ENCODE measurements at places on chromosomes 7 and 10. TPM values are rescaled to one million over a fixed set of nuclear protein-coding genes. Genes with fewer than 3 reads are reported as not detected.

CALML3 gene
- total RNA-seq = not detected

DNA sequence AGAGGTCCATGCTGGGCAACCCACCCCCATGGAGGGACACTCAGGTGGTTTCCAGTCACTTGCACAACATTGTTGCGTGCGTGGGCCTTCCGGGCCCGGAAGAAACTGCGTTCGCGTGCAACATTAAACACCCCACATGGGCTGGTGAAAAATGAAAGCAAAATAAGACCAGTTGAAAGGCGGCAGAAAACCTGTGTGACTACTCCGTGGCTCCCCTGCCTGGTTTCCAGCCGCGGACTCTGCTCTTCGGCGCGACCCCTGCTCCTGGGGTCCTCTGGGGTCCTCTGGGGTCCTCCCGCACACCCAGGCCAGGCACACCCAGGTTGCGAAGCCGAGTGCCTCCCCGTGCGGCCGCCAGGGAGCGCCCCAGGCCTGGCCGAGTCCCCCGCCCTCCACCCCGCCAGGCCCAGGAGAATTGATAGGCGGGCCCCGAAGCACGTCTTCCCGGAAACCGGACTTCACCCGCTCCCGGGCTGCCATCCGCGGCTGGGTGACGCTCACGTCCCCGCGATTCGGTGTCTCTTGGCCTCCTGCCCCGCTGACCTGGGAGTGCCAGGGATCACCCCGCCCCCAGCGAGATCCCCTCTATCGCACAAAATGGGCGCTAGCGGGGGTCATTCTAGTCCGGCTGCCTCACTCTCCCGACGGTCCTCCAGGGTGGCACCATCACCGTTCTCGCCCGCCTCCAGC is 1.9 kb upstream of the SH2D4B start:
- H3K4me1 ChIP-seq = no peaks in the 10 kb centered on the region
- no peaks in the 10 kb centered on the region for H3K27me3 ChIP-seq
- H3K36me3 ChIP-seq = peaks cover 18% of the 10 kb centered on the region
- H3K27ac ChIP-seq = no peak overlapping the region

GRCh38 chr7:121369462-121369861 is 26.6 kb downstream of the FAM3C start:
- H3K36me3 ChIP-seq = peaks cover 11% of the 10 kb centered on the region
- H3K4me3 ChIP-seq = no peak overlapping the region
- H3K27ac ChIP-seq = no peak overlapping the region
- H3K27me3 ChIP-seq = no peaks in the 10 kb centered on the region
- DNase-seq = no peak

DNA sequence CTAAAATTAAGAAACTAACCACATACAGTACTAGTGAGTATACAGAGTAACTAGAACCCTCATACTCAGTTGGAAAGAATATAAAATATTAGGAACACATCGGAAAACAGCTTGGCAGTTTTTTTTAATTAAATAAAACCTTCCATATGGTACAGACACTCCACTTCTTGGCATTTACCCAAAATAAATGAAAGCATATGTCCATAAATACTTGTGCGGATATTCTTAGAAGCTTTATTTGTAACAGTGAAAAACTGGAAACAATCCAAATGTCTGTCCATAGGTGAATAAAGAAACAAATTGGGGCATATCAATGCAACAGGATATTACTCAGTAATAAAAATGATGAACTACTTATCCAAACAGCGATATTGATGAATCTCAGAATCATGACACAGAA is 410.0 kb downstream of the HTR7 start:
- H3K4me3 ChIP-seq = no peak overlapping the region
- peaks cover 3% of the 10 kb centered on the region for H3K36me3 ChIP-seq
- no peak overlapping the region for H3K27ac ChIP-seq
- no peak for DNase-seq
- no peaks in the 10 kb centered on the region for H3K4me1 ChIP-seq
- H3K27me3 ChIP-seq = no peaks in the 10 kb centered on the region

GRCh38 chr10:73828161-73828560 is 16.8 kb upstream of the NDST2 start:
- no peak overlapping the region for H3K4me3 ChIP-seq
- H3K27me3 ChIP-seq = no peaks in the 10 kb centered on the region
- no peak for DNase-seq
- H3K27ac ChIP-seq = no peak overlapping the region
- H3K36me3 ChIP-seq = no peaks in the 10 kb centered on the region

DNA sequence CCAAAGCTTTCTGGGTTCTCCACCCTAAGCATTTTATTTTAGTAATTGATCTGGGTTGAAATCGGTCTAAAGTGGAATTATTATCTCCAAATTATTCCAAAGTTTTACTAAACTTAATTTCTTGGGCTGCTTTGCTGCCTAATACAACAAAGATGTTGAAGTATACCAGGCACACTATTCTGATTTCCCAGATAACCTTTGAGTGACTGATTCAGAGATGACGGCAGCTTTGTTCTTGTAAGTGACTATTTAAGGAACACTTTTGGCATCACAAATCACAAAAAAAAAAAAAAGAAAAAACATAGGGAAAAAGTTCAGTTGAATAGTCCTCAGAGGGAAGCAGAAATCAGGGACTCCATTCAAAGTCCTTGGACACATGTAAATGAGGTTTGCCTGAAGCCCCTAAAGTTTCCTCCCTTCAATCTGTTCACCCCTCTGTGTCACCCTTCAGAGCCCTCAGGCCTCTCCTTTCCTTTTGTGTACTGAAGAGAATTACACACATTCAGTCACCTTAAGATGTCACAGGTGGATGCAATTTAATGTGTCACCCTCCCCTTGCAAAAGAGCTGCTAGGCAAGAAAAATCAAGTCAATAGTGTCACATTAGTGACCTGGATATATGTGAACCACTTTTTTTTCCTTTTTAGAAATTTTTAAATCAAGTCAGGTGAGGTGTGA is 81.5 kb downstream of the RTKN2 start:
- H3K27me3 ChIP-seq = no peaks in the 10 kb centered on the region
- peaks cover 12% of the 10 kb centered on the region for H3K4me1 ChIP-seq
- no peak overlapping the region for H3K27ac ChIP-seq
- no peak overlapping the region for H3K4me3 ChIP-seq

- H3K4me1 ChIP-seq = no peaks in the 10 kb centered on the region
- no peak for DNase-seq
- H3K4me3 ChIP-seq = no peak overlapping the region
- no peak overlapping the region for H3K27ac ChIP-seq
- peaks cover 3% of the 10 kb centered on the region for H3K36me3 ChIP-seq
Measured at GRCh38 chr7:4068286-4068685, 613.8 kb upstream of the FOXK1 start.

All from neural crest cell (in vitro differentiated cells).